ENCODE measurements at places on chromosomes 11 and 22.

- peak; percentile 15 for DNase-seq
These were observed 47.9 kb upstream of the SUSD2 start for GRCh38 chr22:24133187-24133965.

DNA sequence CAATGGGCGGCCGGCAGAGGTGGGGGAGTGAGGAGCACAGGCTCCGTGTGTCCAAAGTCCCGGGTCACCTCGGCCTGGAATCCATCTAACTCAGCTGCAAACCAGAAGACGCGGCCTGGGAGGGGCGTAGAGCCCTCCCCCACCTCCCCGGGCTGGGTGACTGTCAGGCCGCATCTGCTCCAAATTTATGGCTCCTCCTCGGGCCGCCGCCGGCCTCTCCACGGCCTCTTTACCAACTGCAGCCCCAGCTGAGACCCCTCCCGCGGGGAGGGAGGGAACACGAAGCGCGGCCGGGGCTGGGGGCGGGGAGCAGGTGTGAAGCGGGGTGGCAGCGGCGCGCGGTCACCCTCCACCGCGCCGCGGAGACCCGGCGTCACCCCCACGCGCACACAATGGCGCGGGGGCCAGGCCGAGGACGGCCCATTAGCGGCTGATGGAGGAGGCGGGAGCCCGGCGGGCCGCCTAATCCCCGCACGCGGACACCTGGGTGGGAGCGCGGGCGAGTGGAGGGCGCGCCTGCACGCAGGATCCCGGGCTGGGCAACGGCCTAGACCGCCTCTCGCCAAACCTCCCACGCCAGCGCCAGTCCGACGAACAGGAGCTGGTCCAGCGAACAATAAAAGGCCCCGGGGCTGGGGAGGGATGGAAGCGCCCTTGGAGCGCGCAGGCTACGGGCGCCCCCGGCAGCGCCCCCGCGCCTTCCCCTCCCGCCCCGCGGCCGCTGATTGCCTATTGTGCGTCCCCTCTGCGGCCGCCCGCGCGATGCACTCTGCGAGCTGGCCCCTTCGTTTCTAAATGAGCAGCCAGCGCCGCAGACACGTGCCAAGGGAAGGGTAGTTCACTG, 25.9 kb upstream of the ROBO3 start:
- DNase-seq, result no peak

GRCh38 chr22:36743591-36744412, 32.1 kb downstream of the IFT27 start:
- no peak for DNase-seq

DNA sequence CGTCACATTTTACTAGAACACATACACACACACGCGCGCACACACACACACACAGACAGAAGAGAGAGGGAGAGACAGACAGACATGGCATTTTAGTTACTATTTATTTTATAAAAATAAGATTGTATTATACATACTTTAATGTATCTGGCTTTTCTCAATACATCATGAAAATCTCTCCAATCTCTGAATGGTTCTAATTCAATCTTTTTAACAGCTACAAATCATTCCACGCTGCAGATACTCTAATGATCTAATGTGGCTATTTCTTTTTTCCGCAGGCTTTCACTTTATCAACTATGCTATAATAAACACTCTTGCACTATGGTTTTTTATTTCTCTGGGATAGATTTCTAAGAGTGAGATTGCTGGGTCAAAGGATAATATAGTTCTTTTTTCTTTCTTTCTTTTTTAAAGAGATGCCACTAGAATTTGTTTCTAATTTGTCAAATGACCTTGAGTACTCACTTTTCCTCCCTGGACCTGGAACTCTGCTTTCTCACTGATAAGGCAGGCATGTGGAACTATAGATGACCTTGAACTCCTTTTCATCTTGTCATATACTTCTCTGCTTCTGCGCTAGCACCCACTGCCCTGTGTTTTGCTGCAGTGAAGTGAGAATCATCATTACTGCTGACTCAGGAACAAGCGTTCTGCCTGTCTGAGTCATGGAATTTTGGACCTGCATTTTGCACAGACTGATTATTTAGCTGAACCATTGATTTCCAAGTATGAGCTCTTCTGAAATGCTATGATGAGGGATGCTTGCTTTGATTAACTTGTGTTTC, 4.9 kb upstream of the SLC6A5 start:
- no peak for DNase-seq

DNA sequence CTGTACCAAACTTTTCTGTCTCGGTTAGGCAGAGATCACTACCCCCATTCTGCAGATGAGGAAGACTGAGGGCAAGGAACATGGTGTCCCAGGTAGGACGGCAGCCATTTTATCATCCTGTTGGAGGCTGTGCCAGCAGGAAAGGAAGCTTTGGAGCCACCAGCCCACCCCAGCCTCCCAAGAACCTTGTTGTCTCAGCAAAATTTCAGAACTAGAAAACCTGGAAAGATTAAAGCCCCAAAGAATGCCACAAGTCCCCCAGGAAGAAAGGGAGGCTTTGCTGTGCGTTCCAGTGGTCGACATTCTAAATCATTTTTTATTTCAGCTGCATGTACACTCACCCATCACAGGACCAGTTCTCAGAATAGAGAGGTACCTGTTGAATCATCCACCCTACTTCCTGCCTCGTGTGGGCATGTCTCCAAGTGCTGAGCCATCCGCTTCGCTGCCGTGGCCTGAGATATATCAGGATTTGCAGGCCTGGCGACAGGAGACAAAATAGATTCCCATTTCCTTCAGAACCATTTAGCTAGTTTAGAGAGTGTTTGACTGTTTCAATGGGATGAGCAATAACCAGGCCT, 13.0 kb upstream of the EIF3D start:
- DNase-seq, result no peak

- DNase-seq, result no peak
These were observed 857.6 kb downstream of the METTL15 start for GRCh38 chr11:28965819-28966218.
